Daoy (cell line): ENCODE measurements at places on chromosomes 7 and 10. TPM values are rescaled to one million over a fixed set of nuclear protein-coding genes. Genes with fewer than 3 reads are reported as not detected.

DNA sequence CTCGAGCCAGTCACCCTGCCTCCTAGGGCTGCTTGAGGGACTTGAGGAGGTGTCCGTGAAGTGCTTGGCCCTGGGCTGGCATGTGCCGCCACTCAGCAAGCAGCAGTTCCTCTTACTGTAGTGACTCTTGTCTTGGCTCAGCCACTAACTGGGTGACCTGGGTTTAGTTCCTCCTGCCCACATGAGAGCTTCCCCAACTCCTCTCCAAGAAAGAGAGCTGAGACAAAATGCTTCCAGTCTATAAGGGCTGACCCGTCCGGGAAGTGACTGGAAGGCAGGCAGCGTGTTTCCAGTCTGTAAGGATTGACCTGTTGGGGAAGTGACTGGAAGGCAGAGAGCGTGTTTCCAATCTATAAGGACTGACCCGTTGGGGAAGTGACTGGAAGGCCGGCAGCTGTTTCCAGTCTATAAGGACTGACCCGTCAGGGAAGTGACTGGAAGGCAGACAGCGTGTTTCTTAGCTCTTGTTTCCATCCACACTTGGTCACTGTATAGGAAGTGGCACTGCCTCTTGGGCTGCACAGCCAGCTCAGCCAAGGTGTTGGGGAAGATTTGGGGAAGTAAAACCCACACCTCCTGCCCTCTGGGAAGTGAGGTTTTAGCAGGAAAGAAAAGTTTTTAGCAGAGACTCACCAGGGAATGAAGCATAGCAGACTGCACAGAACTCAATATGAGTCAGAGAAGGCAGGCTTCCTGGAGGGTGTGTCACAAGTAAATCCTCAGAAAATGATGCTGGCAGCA is 53.3 kb upstream of the PPIF start:
- no peak for DNase-seq

GRCh38 chr10:49272251-49273081 is 26.5 kb upstream of the C10orf71 start:
- peak; percentile 35 for DNase-seq

Gene PRKG1
- 1.5 TPM in 2 replicates for total RNA-seq

Gene EGFR
- total RNA-seq = 58.2 and 66.6 TPM in 2 replicates

Gene DNAJC1
- 29.9 and 35.0 TPM in 2 replicates for total RNA-seq

Gene ANKRD22
- not detected in 2 replicates for total RNA-seq

- no peak for DNase-seq
These were observed 130.4 kb upstream of the RAB18 start for GRCh38 chr10:27373566-27374160.

Gene DKK1
- 39.8 and 44.7 TPM in 2 replicates for total RNA-seq

Gene CRTAC1
- total RNA-seq = 5.6 and 17.9 TPM in 2 replicates

Gene AS3MT
- 0.34 and 0.54 TPM in 2 replicates for total RNA-seq

Gene LLCFC1
- total RNA-seq = not detected in 2 replicates

GRCh38 chr7:38481401-38481800 is 149.8 kb downstream of the AMPH start:
- no peak for DNase-seq
